ENCODE measurements at places on chromosomes 12 and 14.

GRCh38 chr12:19196959-19197630, 67.6 kb downstream of the PLEKHA5 start:
- DNase-seq, result no peak

DNA sequence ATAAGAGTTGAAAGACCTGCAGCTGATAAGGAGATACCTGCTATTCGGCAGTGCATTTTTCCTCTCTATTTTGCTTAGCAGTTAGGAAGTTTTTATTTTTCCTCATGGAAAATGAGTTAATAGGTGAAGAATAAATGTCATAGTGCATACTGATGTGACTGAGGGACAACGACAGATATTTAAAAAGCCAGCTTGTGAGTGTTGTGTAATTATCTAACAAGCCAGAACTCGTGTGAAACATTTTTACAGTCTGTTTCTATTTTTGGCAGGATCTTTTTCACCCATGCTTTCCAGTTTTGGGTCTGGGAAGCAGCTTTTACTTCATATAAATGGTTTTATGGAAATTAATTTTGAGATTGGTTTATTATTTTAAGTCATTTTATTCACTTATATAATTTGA, 2.9 kb downstream of the FBXO34 start:
- no peak for DNase-seq

GRCh38 chr12:14954269-14954668, 7.1 kb downstream of the ARHGDIB start:
- DNase-seq, result no peak

DNA sequence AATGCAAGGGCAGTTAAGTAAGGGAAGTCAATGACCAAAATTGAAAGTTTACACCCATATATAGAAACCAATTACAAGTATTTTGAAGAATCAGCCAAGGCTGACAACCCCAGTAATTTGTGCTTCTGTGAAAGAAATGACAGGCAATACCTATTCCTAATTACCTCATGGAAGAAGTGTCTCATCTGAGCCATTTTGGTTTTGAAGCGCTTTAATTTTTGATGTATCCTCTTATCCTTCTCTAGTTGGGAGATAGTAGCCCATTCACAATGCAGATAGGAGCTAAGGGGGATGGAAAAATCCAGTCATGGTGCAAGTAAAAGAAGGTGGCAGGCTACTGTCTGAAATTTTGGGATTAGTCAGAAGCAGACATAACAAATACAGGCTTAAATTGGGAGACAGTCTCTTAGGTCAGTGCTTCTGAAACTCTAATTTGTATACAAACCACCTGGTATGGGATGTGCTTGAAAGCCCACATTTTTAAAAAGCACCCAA, 30.4 kb upstream of the SUPT16H start:
- no peak for DNase-seq

DNA sequence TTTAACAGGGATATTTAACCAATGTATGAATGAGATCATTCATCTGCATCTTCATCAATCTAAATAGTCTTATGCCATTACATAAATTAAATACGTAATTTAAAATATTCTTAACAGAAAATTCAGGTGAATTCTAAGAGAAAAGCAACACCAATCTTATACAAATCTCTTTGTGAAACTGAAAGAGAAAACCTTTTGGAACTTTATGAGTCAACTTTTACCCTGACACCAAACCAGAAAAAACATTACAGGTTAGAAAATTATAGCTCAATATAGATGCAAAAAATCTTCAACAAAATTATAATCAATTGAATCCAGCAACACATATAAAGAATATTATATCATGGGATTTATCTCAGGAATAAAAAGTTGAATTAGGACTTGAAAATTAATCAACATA, 3.4 kb downstream of the GLIPR1L1 start:
- DNase-seq, result no peak

DNA sequence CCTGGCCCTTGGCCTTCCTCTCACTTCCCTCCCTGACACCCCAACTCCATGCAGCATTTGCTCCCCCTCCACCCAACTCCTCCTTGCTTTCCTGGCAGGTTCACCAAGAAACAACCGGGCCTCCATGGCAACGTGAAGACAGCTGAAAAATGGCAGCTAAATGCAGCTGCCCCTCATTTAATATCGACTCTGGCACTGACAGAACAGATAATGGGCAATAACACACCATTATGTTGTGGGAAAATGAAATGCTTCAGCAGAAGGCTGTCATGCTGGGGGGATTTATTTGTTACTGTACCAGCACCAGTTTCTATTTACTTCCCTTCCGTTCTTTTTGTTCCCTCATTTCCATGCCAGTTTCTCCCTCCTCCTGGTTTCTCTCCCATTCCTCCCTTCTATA, 440.8 kb downstream of the NRXN3 start:
- no peak for DNase-seq
